ENCODE measurements at places on chromosomes 11 and 22.
A peak's percentile ranks its signal among the peaks of the same experiment; 100 is the strongest.

DNA sequence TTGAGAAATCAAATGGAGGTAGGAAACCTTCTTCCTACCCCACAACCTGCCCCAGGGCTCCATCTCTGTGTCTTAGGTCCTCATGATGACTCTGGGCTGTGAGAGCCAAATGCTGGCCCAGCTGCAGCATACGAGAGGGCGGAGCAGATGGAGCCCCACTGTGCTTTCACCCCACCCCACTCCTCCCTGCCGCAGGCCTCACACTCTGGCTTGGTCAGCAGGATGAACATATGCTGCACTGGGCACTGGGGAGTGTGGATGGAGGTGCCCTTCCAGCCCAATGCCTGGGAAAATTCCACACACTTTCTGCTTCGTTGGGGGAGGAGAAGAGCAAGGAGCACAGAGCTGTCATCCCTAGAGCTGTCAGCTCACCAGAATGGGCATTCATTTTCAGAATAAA, 271.6 kb upstream of the CADM1 start:
- no peak for DNase-seq

- no peak for DNase-seq
Measured at GRCh38 chr22:27995801-27996528, 76.9 kb upstream of the PITPNB start.

GRCh38 chr11:11640152-11640551, 18.3 kb upstream of the GALNT18 start:
- no peak for DNase-seq

DNA sequence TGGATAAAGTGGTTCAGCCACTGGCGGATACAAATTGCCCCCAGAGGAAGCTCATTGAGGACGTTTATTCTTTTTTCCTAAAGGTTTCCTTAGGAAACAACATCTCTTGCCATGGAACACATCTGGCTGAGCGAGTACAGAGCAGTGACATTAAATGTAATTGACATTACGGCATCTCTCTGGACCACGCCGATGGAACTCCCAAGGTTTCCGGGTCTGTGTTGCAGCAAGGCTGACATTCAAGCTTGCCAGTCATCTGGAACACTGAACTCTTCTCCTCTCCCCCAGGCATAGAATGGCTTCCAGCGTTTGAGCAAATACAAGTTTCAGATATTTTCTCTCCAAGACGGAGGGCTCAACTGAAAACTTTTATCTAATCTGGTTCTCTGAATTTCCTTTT, 42.1 kb downstream of the CLMP start:
- DNase-seq = no peak

DNA sequence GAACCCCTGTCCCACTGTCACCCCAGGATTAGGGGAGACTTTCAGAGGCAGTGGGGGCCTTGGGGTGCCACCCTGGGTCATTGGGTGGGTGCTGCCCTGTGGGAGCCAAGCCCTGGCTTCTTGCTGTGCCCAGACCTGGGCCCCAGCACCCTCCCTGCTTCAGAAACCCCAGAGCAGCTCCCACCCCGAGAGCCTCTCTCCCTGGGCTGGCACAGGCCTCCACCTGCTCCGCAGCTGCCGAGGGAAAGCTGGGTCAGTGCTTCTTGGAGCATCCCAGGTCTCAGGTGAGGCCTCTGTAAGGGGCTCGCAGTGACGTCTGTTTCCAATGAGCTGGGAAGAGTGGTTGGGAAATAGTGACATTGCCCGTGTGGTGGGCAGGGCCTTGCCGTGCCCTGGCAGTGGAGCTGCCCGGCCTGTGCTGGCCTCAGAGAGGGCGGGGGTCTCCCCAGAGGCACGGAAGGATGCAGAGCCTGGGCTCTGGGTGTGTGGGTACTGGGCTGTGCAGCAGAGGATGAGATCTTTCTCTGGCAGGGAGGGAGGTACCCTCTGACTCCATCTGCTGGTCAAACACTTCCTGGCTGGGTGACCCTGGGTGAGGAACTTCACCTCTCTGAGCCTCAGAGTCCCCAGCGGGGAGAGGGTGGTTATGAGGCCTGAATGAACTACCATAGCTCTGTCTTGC, 23.0 kb downstream of the C22orf23 start:
- DNase-seq = no peak

- DNase-seq = no peak
Measured at GRCh38 chr11:22703040-22703439, 36.6 kb downstream of the GAS2 start.

- DNase-seq = peak; percentile 57
Measured at GRCh38 chr22:49046546-49047361, 780.9 kb downstream of the BRD1 start.

All from stimulated activated effector memory CD8-positive, alpha-beta T cell treated with anti-CD3 and anti-CD28 coated beads, Interleukin-12 subunit alpha, Interleukin-12 subunit beta, amount 100 ng/mL, for 72 hours (primary cell).